ENCODE measurements at places on chromosomes 7 and 10. TPM values are rescaled to one million over a fixed set of nuclear protein-coding genes. Genes with fewer than 3 reads are reported as not detected.

- no peak overlapping the region for H3K4me3 ChIP-seq
- H3K36me3 ChIP-seq: no peaks in the 10 kb centered on the region
- no peak overlapping the region for H3K27ac ChIP-seq
- no peak for DNase-seq
- peaks cover 8% of the 10 kb centered on the region for H3K4me1 ChIP-seq
Measured at GRCh38 chr10:13872411-13872810, 285.6 kb downstream of the PRPF18 start.

- no peaks in the 10 kb centered on the region for H3K27me3 ChIP-seq
- no peak overlapping the region for H3K27ac ChIP-seq
- H3K36me3 ChIP-seq: no peaks in the 10 kb centered on the region
- H3K4me3 ChIP-seq: no peak overlapping the region
Measured at GRCh38 chr7:28093623-28094232, 86.9 kb downstream of the JAZF1 start.

DNA sequence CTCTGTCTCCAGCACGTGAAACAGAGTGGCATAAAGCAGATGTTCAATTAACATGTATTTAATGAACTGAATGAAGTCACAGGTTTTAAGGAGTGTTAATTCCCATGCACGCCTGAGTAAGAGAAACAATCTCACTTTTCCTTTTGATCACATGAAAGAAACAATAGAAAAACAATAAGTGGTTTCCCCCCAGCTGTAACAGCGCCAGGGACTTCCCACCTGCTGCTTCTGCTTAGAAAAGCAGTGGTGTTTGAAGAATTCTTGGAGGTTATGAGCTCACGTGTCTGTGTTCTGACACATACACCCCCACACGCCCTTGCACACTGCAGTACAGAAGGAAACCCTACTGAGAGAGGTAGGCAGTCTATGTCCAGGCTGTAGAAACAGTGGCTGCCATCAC lies 51.3 kb upstream of the FRMD4A start:
- no peaks in the 10 kb centered on the region for H3K36me3 ChIP-seq
- H3K27ac ChIP-seq: no peak overlapping the region
- H3K4me1 ChIP-seq: peaks cover 4% of the 10 kb centered on the region
- no peak overlapping the region for H3K4me3 ChIP-seq
- peak; percentile 28 for DNase-seq

- no peaks in the 10 kb centered on the region for H3K4me1 ChIP-seq
- DNase-seq: no peak
- H3K27ac ChIP-seq: no peak overlapping the region
- H3K4me3 ChIP-seq: no peak overlapping the region
Measured at GRCh38 chr7:103712991-103713778, 267.2 kb upstream of the SLC26A5 start.

- no peak overlapping the region for H3K4me3 ChIP-seq
- DNase-seq: peak; percentile 85
- H3K4me1 ChIP-seq: no peaks in the 10 kb centered on the region
- H3K27ac ChIP-seq: no peak overlapping the region
- H3K27me3 ChIP-seq: no peaks in the 10 kb centered on the region
- peaks cover 31% of the 10 kb centered on the region for H3K36me3 ChIP-seq
Measured at GRCh38 chr7:55150709-55151451, 132.1 kb downstream of the EGFR start.

DNA sequence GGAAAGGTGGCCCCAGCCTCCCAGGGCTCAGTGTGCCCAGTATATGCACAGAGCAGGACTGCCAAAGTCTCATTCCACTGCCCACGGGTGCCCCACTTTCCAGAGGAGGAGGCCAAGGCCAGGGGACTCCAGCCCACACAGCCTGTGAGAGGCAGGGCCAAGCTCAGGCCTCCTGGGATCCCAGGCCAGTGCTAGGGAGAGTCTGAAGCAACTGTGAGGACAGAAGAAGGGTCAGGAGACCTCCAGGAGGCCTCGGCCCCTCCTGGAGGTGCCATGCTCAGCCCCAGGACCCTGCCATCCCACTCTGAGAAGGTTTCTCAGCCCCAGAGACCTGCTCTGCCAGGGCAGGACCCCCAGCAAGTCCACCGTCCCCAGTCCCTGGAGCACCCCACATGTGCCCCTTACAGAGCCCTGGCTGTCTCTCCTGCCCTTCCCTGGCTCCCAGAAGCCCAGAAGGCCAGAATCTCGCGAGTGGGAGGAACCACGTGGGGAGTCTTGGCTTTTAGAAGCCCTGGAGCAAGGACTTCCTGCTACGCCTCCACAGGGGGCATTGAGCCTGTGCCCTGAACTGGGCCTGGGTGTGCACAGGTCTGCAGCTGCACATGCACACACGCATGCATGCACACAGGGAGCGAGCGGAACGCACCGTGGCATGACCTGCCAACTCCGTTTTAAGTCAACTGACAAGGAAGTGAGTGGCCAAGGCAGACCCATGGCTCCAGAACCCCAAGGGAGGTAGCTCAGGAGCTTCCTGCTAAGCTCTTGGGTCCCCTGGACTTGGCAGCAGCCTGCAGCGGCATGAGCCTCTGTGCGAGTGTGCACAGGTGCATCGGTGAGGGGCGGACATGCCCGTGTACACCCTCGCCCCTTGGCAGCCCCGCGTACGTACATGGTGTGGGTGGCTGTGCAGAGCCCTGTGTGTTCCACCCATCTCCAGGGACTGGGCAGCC lies 33.6 kb downstream of the ZCCHC24 start:
- H3K27me3 ChIP-seq: no peaks in the 10 kb centered on the region
- no peak overlapping the region for H3K27ac ChIP-seq
- H3K36me3 ChIP-seq: no peaks in the 10 kb centered on the region
- no peak overlapping the region for H3K4me3 ChIP-seq
- no peak for DNase-seq

- no peak for DNase-seq
- H3K4me1 ChIP-seq: no peaks in the 10 kb centered on the region
- no peak overlapping the region for H3K27ac ChIP-seq
- no peak overlapping the region for H3K4me3 ChIP-seq
Measured at GRCh38 chr10:19702215-19702614, 114.0 kb upstream of the PLXDC2 start.

DNA sequence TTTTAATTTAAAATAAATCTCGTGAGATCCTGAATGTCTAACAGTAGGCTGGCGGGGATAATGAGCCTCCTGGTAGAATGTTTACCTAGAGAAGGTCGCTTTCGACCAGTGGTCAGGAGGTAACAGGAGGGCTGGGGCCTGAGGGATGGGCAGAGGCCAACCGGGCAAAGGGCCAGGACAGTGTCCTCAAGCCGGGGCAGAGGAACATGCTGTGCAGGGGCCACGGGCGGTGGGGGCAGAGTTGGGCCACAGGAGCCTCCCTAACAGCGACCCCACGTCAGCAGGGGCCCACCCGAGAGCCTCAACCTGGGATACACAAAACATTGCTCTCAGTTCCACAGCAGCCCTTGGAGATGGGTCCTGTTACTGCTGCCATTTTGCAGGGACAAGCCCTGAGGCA lies 14.5 kb downstream of the CFAP46 start:
- no peaks in the 10 kb centered on the region for H3K36me3 ChIP-seq
- H3K27me3 ChIP-seq: no peaks in the 10 kb centered on the region
- no peak for DNase-seq
- no peak overlapping the region for H3K27ac ChIP-seq

- H3K36me3 ChIP-seq: no peaks in the 10 kb centered on the region
- DNase-seq: no peak
- H3K27ac ChIP-seq: no peak overlapping the region
Measured at GRCh38 chr10:113893570-113893969, 39.1 kb downstream of the NHLRC2 start.

NEUROG3 gene
- not detected for total RNA-seq

HPSE2 gene
- not detected for total RNA-seq

TMEM229A gene
- not detected for total RNA-seq

CNNM1 gene
- total RNA-seq: 0.27 TPM

ACBD7 gene
- 1.3 TPM for total RNA-seq

BET1 gene
- 31.1 TPM for total RNA-seq
